T-helper 17 cell (primary cell): ENCODE measurements at places on chromosomes 4 and X.

- H3K27me3 ChIP-seq, result peaks cover 22% of the 10 kb centered on the region
- H3K4me1 ChIP-seq, result peaks cover 16% of the 10 kb centered on the region
- no peak overlapping the region for H3K27ac ChIP-seq
- peaks cover 3% of the 10 kb centered on the region for H3K36me3 ChIP-seq
- no peak overlapping the region for H3K4me3 ChIP-seq
- no peak for DNase-seq
Measured at GRCh38 chr4:82268050-82268825, 105.6 kb downstream of the HNRNPD start.

- H3K36me3 ChIP-seq, result no peaks in the 10 kb centered on the region
- peak overlapping the region; percentile 74 for H3K27ac ChIP-seq
- H3K4me3 ChIP-seq, result no peak overlapping the region
- no peak for DNase-seq
Measured at GRCh38 chr4:6362896-6363295, 93.2 kb downstream of the WFS1 start.

DNA sequence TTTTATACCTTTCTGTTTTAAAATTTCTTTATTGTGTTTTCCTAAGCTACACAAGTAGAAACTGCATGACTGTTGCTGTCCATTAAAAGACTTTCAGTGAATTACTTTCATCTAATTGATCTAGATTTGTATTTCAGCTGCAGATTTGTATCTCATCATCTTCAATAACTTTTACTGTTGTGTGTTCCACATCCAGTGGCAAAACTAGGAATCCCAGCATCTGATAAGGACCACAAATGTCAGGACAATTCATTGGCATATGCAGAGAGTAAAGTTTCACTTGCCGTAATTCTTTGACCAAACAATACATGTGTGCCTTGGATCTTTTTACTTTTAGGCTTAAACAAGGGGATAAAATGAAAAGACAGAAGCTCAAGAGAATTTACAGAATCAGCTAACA lies 112.6 kb downstream of the FBXO8 start:
- no peaks in the 10 kb centered on the region for H3K36me3 ChIP-seq
- H3K27me3 ChIP-seq, result peaks cover 17% of the 10 kb centered on the region
- no peak overlapping the region for H3K4me3 ChIP-seq
- no peak for DNase-seq
- H3K4me1 ChIP-seq, result no peaks in the 10 kb centered on the region
- H3K27ac ChIP-seq, result no peak overlapping the region

GRCh38 chr4:8296491-8296890 lies 26.9 kb downstream of the HTRA3 start:
- no peaks in the 10 kb centered on the region for H3K36me3 ChIP-seq
- no peaks in the 10 kb centered on the region for H3K4me1 ChIP-seq
- H3K4me3 ChIP-seq, result no peak overlapping the region
- no peak overlapping the region for H3K27ac ChIP-seq
- peaks cover 5% of the 10 kb centered on the region for H3K27me3 ChIP-seq
- no peak for DNase-seq

- no peaks in the 10 kb centered on the region for H3K4me1 ChIP-seq
- no peaks in the 10 kb centered on the region for H3K27me3 ChIP-seq
- DNase-seq, result no peak
- no peaks in the 10 kb centered on the region for H3K36me3 ChIP-seq
Measured at GRCh38 chrX:67787196-67787595, 243.4 kb downstream of the AR start.

- no peak overlapping the region for H3K4me3 ChIP-seq
- H3K27me3 ChIP-seq, result peaks cover 6% of the 10 kb centered on the region
- no peak for DNase-seq
- no peaks in the 10 kb centered on the region for H3K4me1 ChIP-seq
- H3K27ac ChIP-seq, result no peak overlapping the region
Measured at GRCh38 chr4:99356992-99357391, 4.4 kb upstream of the ADH1C start.

GRCh38 chr4:37780444-37781130 lies 45.9 kb upstream of the PGM2 start:
- peak overlapping the region; percentile 41 for H3K4me3 ChIP-seq
- H3K36me3 ChIP-seq, result peaks cover 4% of the 10 kb centered on the region
- H3K4me1 ChIP-seq, result peaks cover 15% of the 10 kb centered on the region

DNA sequence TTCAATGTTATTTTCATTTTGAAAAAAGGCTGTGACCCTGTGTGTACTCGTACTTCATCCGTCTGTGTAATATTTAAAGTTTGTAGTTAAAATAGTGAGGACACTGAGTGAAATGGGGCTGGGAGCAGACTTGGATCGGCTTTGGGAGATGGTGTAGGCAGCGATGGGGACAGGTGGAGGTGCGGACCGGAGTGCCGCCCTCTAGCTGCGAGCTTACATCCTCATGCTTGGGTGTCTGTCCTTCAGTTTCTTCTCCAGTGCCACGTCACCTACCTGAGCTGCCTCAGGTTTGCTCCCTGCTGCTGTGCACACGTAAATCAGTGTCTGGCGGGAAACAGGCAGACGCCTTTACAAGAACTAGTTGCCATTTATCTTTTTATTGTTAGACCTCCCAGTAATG lies 146.1 kb downstream of the GPR143 start:
- no peaks in the 10 kb centered on the region for H3K36me3 ChIP-seq
- H3K27ac ChIP-seq, result peak overlapping the region; percentile 8
- peaks cover 33% of the 10 kb centered on the region for H3K4me1 ChIP-seq

DNA sequence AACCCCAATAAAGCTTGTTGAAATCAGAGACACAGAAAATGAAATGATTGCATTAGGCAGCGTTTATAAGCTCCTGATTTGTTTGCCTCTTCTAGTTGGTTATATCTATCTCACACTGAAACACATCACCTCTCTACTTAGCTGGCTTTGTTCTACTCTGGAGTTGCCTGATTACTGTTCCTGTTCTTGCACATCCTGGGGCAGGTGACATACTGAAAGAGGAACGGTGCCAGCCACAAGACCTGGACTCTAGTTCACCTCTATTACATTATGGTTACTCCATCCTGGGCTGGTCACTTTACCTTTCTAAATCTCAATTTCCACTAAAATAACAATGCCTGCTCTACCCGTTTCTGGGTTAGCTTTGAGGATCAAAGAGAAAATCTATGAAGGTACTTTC lies 47.9 kb downstream of the TRIM2 start:
- H3K36me3 ChIP-seq, result peaks cover 9% of the 10 kb centered on the region
- peak overlapping the region; percentile 72 for H3K27ac ChIP-seq
- H3K27me3 ChIP-seq, result peaks cover 12% of the 10 kb centered on the region
- H3K4me1 ChIP-seq, result peaks cover 23% of the 10 kb centered on the region
- H3K4me3 ChIP-seq, result no peak overlapping the region
- DNase-seq, result no peak

GRCh38 chrX:2435465-2435864 lies 65.3 kb downstream of the DHRSX start:
- H3K27me3 ChIP-seq, result no peaks in the 10 kb centered on the region
- H3K36me3 ChIP-seq, result peaks cover 10% of the 10 kb centered on the region
- no peak overlapping the region for H3K4me3 ChIP-seq
- H3K27ac ChIP-seq, result no peak overlapping the region

- H3K4me1 ChIP-seq, result peaks cover 9% of the 10 kb centered on the region
- H3K27ac ChIP-seq, result peak overlapping the region; percentile 48
- H3K4me3 ChIP-seq, result no peak overlapping the region
- H3K36me3 ChIP-seq, result peaks cover under 1% of the 10 kb centered on the region
- H3K27me3 ChIP-seq, result no peaks in the 10 kb centered on the region
Measured at GRCh38 chrX:20374450-20374849, 107.7 kb upstream of the RPS6KA3 start.

DNA sequence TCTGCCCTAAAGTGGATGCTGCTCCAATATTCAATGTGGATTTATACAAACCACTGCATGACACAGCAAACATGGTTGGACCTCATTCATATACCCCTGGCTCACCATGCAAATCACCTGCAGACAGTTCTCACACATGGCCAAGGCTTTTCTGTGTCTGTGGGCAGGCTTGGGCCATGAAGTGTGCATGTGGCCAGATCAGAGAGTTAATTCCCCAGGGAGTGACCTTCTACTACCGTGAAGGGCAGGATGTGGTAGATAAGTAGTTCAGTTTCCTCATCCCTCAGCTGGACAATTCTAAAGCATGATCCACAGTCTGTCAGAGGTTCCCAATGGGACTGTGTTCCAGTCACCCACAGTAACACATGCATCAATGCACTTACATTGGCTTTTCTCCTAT lies 24.6 kb upstream of the BCLAF3 start:
- DNase-seq, result no peak
- no peak overlapping the region for H3K4me3 ChIP-seq
- peaks cover 4% of the 10 kb centered on the region for H3K36me3 ChIP-seq
- no peak overlapping the region for H3K27ac ChIP-seq

GRCh38 chr4:27366104-27366823 lies 505.6 kb downstream of the STIM2 start:
- H3K4me1 ChIP-seq, result no peaks in the 10 kb centered on the region
- no peaks in the 10 kb centered on the region for H3K36me3 ChIP-seq
- DNase-seq, result no peak
- no peaks in the 10 kb centered on the region for H3K27me3 ChIP-seq
- H3K4me3 ChIP-seq, result no peak overlapping the region

DNA sequence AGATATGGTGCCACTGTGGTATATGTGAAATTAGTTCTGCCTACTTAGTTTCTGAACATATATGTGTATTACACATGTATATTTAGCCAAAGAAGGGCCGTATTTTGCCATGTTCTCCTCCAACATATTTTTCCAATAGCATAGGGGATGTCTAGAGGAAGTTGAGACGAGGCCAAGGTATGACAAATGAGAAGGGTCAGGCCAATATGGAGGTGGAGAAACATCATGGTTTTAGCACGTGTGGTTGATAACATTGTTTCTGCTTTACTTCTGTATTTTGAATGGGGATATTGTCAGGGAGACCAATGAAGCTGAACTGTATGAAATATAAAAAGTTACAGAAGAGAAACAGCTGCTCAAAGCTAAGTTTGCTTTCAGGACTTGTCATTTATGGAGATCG lies 246.7 kb upstream of the TLL1 start:
- no peak overlapping the region for H3K27ac ChIP-seq
- H3K36me3 ChIP-seq, result no peaks in the 10 kb centered on the region
- no peaks in the 10 kb centered on the region for H3K4me1 ChIP-seq
- no peaks in the 10 kb centered on the region for H3K27me3 ChIP-seq

- no peaks in the 10 kb centered on the region for H3K36me3 ChIP-seq
- no peaks in the 10 kb centered on the region for H3K27me3 ChIP-seq
- H3K4me1 ChIP-seq, result peaks cover 20% of the 10 kb centered on the region
- peak overlapping the region; percentile 14 for H3K27ac ChIP-seq
- DNase-seq, result no peak
- no peak overlapping the region for H3K4me3 ChIP-seq
Measured at GRCh38 chr4:25182937-25183336, 22.7 kb upstream of the SEPSECS start.

DNA sequence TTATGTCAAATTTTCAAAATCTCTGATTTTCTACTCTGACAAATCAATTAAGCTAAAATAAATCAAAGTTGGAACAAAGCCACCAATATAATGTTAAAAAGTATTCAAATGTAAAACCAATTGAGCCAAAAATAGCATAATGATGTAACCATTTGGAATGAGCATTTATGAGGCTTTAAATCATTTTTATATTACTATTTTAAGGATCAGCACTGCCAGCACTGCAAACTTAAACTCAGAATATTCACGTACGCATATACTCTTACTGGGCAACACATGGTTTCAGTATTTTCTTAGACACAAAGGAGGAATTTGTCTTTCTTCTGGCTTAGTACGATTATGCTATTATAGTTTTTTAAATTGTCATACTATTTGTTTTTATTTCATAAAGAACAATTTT lies 52.2 kb downstream of the AFAP1 start:
- peaks cover 12% of the 10 kb centered on the region for H3K4me1 ChIP-seq
- H3K27ac ChIP-seq, result no peak overlapping the region
- H3K4me3 ChIP-seq, result no peak overlapping the region

DNA sequence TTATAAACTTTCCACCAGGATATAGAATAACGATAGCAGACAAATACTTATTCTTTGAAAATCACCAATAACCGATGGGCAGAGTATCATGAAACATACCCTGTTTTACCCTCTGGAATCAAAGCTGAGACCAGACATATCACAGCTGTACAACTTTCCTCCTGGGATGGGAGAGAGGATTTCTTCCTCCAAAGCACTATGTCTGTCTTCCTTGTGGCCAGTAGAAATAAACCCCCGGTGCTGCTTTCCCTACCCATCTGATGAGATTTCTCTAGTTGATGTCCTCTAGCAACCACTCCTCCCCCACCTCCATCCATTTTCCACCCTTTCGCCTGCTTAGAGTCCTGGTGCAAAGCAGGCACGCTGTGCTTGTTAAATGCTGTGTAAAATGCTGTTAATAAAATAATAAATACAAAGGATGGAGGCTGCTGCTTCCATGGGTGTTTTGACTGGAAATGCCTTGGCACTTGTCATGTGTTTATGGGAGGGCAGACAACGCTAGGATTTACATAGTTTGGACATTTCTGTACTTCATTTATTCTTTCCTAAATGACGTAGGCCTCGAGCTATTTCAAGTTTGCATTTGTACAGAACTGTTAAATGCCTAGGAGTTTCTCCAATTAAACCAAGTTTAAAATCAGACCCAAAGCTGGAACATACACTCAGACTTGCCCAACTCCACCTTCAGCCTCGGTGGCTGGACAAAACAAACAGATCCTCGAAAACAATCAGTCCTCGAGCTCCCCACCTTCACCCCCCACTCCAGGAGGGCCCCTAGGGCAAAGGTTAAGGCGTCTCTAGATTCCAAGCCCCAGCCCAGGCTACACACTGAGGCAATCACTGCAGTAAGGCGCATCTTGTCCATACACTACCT lies 10.1 kb downstream of the BCOR start:
- H3K4me1 ChIP-seq, result peaks cover 34% of the 10 kb centered on the region
- H3K36me3 ChIP-seq, result no peaks in the 10 kb centered on the region
- no peak overlapping the region for H3K4me3 ChIP-seq
- H3K27ac ChIP-seq, result no peak overlapping the region
- no peak for DNase-seq

DNA sequence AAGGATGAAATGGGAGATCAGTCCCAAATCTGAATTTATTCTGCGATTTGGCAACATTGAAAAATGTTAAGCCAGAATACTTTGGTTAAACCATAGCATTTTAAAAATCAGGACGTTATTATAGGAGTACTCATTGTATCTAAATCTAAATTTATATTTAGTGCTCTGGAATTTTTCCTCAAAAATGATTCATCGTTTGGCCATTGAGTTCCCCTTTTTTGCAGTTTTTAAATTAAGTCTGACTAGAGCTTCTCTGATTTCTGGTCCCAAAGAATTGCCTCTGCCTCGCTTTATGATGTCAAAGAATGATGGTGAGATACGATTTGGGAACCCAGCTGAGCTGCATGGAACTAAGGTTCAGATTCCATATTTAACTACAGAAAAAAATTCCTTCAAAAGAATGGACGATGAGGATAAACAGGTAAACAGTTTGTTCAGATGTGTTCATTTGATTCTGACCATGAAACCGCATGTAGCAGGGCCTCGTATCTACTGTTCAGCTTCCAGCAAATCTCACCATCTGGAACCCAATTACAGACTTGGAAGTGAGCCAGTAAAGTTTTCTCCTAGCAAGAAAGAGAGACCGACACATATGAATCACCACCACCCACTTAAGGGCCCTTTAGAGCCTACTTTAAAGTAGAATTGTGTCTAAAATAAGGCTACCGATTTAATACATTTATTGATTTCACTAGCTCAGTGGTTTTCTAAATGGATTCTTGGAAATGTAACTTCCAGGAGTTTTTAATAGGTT lies 75.6 kb downstream of the REPS2 start:
- DNase-seq, result no peak
- H3K4me3 ChIP-seq, result no peak overlapping the region
- H3K36me3 ChIP-seq, result no peaks in the 10 kb centered on the region
- no peaks in the 10 kb centered on the region for H3K4me1 ChIP-seq
- H3K27ac ChIP-seq, result no peak overlapping the region
- no peaks in the 10 kb centered on the region for H3K27me3 ChIP-seq

- no peak for DNase-seq
- H3K27ac ChIP-seq, result no peak overlapping the region
- no peaks in the 10 kb centered on the region for H3K36me3 ChIP-seq
- no peak overlapping the region for H3K4me3 ChIP-seq
- no peaks in the 10 kb centered on the region for H3K27me3 ChIP-seq
- no peaks in the 10 kb centered on the region for H3K4me1 ChIP-seq
Measured at GRCh38 chr4:97300561-97300960, 842.7 kb downstream of the STPG2 start.
